ENCODE measurements at places on chromosomes 6 and 20. TPM values are rescaled to one million over a fixed set of nuclear protein-coding genes. Genes with fewer than 3 reads are reported as not detected.

CRIP3 gene
- total RNA-seq: 4.6 TPM

- no peak for DNase-seq
These were observed 86.0 kb upstream of the SLC22A16 start for GRCh38 chr6:110562316-110562915.

DNA sequence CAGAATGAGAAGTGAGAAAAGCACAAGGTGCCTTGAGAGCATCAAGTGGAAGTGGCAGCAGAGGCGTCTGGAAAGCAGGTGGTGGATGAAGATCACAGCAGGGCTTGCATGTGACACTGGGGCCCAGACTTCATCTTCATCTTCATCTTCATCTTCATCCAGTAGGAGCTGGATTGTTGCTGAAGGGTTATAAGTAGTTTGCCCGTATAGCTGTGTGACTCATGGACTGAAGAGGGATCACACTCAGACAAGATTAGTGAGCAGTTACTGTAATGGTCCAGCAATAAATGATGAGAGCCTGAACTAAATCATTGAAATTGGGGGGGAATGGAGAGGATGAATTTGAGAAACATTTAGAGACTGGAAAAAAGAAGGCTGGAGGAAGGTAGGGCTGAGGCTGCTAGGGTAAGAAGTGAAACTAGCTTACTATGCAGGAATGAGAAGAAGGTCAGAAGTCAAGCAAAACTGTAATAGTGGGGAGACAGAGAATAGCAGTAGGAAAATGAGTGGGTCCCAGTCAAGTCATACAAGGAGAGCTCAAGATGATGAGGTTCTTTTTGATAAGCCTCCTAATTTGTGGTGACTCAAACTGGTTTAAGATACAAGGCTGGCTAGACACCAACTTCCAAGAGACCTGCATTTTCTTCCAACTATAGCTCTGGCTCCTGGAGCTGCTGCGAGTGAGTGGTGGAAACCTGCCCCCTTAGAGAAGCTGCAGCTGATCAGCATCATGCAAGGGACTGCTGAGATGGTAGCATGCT is 92.3 kb upstream of the BEND6 start:
- DNase-seq: no peak

DNA sequence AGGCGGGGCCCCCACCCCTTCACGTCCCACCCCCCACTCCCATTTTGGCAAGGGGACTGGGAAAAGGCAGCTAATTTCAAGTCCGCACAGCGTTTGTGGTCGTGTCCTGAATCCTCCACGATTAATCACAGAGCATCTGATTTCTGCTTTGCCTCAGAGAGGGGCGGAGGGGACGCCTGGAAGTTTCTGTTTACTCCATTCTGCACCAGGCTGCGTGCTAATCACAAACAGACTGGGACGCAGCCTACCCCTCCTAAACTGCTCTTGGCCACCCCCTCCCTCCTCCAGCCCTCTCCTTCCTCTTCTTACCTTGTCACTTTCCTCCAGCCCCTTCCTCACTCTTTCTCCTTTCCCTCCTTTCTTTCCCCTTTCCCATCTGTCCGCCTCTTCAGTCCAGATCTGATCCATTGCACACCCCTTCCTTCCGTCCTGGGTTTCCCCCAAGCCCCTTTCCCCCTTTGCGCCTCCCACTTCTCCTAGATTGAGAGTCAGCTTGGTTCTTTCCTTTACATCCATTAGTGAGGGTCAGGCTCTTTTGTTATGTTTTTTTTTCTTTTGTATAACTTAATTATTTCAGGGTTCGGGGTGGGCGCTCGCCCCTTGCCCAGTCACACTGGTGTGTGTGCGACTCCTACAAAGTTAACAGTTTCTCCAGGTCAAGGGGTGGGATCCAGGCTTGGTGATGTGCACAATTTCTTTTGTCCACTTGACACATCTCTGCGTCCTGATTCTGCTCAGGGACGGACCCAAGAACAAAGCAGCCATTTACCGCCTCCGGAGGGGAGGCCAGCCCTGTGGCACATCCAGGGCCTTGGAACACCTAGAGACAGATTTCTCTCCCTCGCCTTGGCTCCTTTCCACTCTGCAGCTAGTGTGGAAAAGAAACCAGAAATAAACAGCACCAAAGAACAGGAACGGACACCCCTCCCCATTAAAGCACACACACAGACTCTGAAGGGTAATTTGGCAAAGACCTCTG is 520 bp upstream of the RIPOR3 start:
- no peak for DNase-seq

GRCh38 chr6:28239636-28240035 is 12.4 kb downstream of the ZKSCAN4 start:
- DNase-seq: no peak

DNA sequence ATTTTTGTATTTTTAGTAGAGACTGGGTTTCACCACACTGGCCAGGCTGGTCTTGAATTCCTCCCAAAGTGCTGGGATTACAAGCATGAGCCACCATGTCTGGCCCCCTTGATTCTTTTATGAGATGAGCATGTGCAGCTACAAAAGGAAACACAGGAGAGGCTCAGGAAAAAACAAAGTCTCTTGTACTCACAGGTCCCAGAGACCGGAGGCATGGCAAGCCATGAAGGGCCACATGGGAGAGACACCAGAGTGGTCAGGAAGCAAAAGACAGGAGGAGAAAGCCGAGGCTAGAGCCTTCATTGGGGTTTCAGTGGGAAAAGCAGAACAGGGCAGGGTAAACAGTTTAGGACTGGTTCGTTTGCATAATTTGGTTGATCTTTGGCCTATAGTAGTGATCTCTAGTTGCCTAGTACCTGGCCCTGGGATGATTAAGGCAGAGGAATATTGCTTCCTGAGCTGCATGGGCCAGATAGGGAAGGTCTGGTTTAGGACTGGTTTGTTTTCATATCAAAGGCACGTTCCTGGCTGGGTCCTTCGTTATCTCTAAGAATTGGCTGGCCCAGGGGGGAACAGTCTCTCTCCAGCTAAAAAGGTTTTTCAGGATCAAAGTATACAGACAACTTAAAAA is 48.2 kb upstream of the PRND start:
- DNase-seq: no peak

- DNase-seq: no peak
These were observed 242.5 kb upstream of the JAG1 start for GRCh38 chr20:10916312-10916711.

SMLR1 gene
- total RNA-seq: 0.12 TPM

DNA sequence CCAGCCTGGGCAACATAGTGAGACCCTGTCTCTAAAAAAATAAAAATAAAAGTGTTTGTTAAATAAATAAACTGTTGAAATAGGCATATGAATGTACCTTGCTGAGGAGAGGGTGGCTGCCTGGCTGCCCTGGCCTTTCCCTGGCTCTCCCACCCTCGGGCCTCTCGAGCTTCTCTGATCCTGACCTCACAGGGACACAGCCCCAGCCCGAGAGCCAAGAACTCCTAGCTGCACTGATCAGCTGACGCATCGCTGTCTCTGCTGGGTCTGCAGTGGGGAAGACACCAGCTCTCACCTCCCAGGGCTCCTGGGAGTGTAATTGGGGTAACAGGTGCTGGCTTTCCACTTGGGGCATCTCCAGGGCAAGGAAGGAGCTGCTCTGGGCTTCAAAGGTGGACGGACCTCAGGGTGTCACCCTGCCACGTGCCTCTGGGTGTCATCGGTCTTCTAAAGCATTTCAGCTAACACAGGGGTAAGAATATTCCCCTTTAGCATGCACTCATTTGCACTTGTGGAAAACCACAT is 6.9 kb downstream of the TCF15 start:
- DNase-seq: no peak

- DNase-seq: no peak
These were observed 44.6 kb upstream of the NT5E start for GRCh38 chr6:85405175-85405852.

MUC22 gene
- total RNA-seq: not detected

DNA sequence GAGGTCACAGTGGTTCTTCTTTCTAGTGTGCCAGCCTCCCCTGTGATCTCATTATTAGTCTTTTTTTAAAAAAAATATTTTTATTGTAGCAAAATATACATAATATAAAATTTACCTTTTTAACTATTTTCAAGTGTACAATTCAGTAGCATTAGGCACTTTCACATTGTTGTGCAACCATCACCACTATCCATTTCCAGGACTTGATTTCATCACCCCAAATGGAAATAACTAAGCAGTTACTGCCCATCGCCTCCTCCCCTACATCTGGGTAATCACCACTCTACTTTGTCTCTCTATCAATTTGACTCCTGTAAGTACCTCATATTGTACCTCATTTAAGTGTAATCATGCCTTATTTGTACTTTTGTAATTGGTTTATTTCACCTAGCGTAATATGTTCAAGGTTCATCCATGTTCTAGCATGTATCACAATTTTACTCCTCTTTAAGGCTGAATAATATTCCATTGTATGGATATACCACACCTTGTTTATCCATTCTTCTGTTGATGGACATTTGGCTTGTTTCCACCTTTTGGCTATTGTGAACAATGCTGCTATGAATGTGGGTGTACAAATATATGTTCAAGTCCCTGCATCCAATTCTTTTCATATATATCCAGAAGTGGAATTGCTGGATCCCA is 68.6 kb upstream of the FYN start:
- DNase-seq: no peak

GPX5 gene
- total RNA-seq: not detected

DNA sequence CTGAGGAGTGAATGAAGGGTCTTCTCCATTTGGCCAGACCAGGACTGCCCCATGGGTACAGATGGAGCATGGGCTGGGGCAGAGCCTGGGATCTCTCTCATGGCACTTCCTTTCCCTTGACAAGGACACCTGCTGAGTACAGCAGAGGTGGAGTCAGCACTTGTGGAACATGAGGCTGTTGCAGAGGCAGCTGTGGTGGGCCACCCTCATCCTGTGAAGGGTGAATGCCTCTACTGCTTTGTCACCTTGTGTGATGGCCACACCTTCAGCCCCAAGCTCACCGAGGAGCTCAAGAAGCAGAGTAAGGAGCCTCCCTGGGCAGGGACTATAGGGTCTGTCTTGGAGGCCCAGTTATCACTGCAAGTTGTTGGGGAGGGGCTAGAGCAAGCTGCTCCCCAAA is 29.6 kb downstream of the GSS start:
- no peak for DNase-seq

DNA sequence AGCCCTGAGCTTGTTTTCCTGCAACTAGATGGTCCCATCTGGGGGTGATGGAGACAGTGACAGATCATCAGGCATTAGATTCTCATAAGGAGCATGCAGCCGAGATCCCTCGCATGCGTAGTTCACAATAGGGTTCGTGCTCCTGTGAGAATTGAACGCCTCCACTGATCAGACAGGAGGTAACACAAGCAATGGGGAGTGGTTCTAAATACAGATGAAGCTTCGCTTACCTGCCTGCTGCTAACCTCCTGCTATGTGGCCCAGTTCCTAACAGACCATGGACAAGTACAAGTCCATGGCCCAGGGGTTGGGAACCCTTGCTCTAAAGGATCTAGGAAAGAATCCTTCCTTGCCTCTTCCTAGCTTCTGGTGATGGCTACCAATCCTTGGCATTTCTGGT is 42.7 kb downstream of the RIPOR3 start:
- no peak for DNase-seq
